Fibroblast of skin of scalp (primary cell): ENCODE measurements at places on chromosomes 2 and 18.

- DNase-seq: no peak
Observed at GRCh38 chr2:229176136-229176535, 95.0 kb downstream of the PID1 start.

GRCh38 chr2:211061612-211062296 is 505.4 kb downstream of the CPS1 start:
- no peak for DNase-seq

GRCh38 chr18:63084219-63084618 is 235.3 kb downstream of the BCL2 start:
- no peak for DNase-seq

GRCh38 chr2:19425419-19425818 is 67.0 kb upstream of the OSR1 start:
- peak; percentile 21 for DNase-seq

- no peak for DNase-seq
Observed at GRCh38 chr18:31686986-31687928, 2.9 kb upstream of the B4GALT6 start.

DNA sequence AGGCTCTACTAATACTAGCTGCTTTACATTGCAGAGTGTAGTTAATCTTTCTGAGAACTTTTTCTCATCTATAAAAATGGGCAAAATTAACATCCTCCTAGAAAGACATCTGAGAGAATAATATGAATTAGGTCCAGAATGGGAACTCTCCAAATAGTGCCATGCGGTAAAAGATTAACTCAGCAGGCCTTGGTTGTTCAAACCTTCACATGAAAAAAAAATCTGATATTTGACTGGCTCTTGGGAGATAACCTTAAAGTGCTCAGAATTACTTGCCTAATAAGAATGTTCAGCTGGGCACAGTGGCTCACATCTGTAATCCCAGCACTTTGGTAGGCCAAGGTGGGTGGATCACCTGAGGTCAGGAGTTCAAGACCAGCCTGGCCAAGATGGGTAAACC is 5.5 kb upstream of the CXXC1 start:
- no peak for DNase-seq

GRCh38 chr2:61350777-61351176 is 120.1 kb downstream of the USP34 start:
- DNase-seq: no peak

GRCh38 chr2:86350751-86351150 is 13.3 kb upstream of the REEP1 start:
- no peak for DNase-seq

GRCh38 chr2:181037922-181038321 is 57.5 kb downstream of the UBE2E3 start:
- DNase-seq: no peak

DNA sequence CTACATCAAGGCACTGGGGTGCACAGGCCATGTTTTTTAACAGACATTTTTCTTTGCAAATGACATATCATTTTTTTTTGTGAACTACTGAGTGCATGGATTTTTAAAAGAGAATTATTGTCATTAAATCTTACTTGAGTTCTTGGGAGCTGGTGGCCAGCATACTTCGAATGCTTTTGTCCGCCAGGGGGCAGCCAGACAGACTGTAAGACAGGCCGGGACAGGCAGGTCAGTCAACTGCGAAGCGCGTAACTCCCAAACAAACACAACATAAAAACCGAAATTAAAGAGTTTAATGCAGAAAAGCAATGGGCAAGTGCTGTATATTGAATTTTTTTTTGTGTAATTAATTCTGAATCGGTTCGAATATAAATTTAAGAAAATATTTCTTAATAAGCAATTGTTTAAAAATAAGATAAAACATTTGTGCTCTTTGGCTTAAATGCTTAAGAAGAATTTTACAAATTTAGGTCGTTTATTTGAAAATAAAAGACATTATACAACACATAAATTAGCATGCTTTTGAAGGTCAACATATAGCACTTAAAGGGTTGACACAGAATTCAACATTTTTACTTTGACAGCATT is 142.2 kb upstream of the PXDN start:
- DNase-seq: peak; percentile 57

DNA sequence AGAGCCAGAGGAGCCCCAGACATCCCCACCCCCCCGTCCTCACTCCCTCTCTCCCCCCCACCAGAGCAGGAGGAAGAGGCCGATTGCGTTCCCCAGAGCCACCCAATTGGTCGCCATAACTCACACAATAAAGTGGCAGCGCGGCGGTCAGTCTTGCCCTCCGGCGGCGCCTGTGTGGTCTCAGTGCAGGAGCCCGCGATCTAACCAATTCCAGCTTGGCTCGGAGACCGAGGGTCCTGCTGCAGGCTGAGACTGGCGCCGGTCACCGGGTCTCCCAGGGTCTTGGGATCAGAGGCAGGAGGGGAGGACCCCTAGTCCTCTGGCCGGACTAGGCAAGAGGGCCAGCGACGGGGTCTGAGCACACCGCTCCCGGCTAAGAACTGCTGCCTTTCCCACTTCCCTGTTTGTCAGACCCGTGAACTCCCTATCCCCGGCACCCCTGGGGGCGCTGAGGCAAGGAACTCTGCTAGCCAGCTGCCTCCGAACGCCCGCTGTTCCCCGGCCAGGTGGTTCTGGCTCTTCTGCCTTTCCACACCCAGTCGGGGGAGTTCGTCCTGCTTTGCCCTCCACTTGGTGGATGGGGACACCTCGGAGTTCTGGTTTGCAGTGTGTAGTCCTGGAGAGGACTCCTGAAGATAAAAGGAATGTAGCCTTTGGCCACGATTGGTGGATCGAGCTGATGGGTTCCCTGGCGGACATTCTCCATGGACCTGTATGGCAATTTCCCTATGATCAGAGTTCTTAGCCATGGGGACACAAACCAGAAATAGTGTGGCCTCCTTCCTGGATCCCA is 1.0 kb upstream of the HOXD12 start:
- no peak for DNase-seq

DNA sequence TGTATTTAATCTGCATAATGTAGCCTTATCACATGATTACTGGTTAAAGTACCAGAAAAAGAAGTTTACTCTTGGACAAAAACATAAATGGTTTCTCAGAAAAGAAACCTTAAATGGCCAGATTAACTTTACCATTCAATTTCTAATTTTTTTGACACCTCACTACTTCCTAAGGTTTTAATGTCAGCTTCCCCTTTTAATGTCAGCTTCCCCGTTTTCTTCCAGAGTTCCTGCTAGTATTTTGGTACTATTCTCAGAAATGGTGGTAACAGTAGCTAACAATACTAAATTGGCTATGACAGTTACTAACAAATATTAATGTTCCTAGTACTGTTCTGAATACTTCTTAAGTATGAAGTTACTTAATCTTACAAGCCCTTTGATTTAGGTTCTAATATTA is 22.4 kb upstream of the SLC8A1 start:
- DNase-seq: no peak

DNA sequence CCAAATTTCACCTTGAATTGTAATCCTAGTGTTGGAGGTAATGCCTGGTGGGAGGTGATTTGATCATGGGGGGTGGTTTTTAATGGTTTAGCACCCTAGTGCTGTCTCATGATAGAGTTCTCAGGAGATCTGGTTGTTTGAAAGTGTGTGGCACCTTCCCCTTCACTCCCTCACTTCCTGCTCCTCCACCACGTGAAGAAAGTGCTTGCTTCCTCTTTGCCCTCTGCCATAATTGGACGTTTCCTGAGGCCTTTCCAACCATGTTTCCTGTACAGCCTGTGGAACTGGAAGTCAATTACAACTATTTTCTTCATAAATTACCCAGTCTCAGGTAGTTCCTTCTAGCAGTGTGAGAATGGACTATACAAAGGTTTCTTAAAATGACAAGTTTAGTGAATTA is 251.8 kb upstream of the NETO1 start:
- no peak for DNase-seq

- DNase-seq: peak; percentile 22
Observed at GRCh38 chr18:58691256-58691655, 20.0 kb downstream of the MALT1 start.

- DNase-seq: peak; percentile 51
Observed at GRCh38 chr2:37582481-37583220, 88.8 kb downstream of the CDC42EP3 start.

DNA sequence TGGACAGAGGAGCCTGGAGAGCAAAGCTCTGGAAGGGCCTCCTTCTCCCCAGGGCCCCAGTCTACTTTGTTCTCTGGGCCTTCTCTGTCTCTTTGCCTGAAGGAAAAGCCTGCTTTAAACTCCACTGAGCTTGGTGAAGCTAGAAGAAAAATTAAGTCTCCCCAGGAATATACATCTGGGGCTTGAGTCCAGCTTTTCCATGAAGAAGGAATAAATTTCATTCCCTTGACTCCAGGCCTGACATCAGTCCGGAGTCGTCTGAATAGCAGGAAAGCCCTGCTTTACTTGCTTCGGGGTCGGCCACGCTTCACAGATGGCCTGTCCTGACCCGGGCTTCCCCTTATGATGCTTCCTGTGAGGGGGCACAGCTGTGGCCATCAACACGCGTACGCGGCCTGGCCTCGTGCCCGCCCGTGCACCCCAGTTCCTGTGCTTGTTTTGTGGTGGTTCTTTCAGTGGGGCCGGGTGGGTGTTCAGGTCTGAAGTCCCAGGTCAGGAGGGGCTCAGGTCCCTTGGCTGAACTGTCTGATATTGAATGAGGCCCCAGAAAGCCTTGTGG is 73.6 kb downstream of the ACOXL start:
- DNase-seq: no peak

GRCh38 chr2:205056151-205056561 is 510.9 kb downstream of the PARD3B start:
- DNase-seq: peak; percentile 47

- no peak for DNase-seq
Observed at GRCh38 chr18:50961974-50962373, 5.9 kb upstream of the ELAC1 start.

DNA sequence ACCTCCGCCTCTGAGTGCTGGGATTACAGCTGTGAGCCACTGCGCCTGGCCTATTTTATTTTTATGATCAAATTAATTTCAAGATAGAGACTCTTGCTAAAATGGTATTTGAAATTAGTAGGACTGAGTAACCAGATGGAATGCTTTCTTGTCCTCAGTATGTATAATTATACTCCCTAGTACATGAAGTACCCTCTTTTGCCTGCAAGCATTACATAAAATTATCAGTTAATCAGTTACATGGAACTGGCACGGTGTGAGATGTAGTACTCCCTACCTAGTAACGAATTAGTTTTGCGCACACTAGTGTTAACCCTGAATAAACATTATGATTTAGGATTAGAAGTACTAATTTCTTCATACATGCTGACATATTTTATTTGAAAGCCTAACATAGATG is 41.6 kb downstream of the RBBP8 start:
- DNase-seq: no peak

- DNase-seq: peak; percentile 86
Observed at GRCh38 chr2:9228088-9228751, 21.6 kb downstream of the ASAP2 start.

GRCh38 chr2:214699236-214699635 is 110.2 kb downstream of the BARD1 start:
- DNase-seq: no peak

- DNase-seq: no peak
Observed at GRCh38 chr2:234091432-234091879, 41.0 kb downstream of the SPP2 start.

GRCh38 chr18:62976227-62976626 is 260.9 kb downstream of the PHLPP1 start:
- DNase-seq: no peak

DNA sequence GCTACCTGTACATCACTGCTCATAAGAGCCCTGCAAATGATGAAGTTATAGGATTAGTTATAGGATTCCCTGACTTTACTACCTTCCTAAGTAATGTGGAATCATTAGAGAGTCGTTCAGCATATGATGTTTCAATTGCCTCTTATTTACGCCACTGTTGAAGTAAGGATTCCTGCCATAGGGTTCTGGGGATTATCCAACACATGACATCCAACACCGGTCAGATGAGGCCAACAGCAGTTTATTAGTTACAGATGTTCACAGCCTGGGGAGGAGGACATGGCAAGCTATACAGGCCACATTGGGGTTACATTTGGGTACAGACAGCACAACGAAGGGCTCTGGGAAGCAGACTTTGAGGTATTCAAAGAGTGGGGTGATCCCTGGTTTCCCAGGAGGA is 134.1 kb upstream of the MC4R start:
- peak; percentile 61 for DNase-seq
